ENCODE measurements at places on chromosomes 12 and 14.

DNA sequence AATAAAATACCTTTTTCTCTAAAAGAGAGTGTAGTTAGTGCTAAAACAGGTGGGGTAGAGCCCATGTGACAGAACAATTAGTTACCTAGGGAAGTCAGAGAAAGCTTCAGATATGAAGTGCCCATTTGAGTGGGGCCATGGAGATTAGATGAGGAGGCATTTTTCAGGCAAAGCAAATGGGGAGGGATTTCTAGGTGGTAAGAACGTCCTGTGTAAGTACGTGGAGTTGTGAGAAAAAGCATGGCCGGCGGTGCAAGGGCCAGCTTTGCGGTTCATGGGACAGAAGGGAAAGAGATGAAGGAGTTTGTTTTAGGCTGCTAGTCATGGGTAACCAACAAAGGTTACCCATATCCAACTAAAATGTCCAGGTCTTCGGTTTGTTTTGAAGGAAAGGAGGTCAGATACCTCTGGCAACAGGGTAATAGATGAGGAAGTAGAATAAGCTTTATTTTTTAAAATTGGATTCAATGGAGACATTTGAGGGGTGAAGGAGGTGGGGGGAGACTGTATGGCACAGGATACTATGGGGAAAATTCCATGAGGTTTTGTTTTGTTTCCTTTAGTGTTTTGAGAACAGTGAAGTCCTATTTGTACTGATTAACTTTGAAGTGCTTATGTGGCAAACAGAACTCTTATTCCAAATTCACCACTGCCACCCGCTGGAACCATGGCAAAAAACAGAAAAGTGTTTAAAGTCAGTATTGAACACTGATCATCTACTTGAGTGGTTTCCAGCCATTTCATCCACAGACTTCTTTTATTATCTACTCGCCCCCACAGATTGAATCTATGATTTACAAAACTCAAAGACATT is 10.0 kb upstream of the SNRPF start:
- DNase-seq = no peak

- no peak for DNase-seq
These were observed 27.6 kb upstream of the ETV6 start for GRCh38 chr12:11621797-11622423.

DNA sequence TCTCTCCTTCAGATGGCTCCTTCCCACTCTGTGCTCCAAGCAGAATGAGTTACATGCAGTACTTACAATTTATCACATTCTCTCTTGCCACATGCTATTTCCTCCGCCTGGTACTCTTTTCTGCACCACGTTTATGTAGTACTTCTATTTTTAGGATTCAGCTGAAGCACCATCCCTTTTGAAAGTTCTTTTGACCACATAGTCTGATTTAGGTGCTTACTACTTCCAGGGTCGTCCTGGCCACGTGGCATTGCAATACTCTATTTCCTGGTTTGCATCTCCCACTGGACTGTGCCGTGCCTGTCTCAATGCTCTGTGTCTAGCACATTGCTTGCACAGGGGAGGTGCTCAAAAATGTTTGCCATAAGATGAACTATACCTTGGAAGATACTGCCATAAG is 16.3 kb upstream of the TBC1D30 start:
- no peak for DNase-seq

DNA sequence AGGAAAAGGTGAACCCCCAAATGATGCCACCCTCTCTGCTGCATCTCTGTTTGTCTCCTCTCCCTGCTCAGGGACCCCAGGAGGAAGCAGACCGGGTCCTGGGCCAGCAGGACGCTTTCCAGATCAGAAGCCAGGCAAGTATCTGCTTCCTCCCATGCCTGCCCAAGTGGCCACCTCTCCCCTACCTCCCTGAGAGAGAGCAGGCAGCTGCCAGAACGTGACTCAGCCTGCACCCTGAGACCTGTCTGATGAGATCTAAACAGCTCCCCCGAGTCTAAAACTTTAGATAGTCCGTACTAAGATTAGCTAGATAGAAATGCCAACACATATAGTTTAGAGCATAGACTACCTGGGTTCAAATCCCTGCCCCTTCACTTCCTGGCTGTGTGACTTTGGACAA is 31.2 kb upstream of the OAS1 start:
- no peak for DNase-seq

DNA sequence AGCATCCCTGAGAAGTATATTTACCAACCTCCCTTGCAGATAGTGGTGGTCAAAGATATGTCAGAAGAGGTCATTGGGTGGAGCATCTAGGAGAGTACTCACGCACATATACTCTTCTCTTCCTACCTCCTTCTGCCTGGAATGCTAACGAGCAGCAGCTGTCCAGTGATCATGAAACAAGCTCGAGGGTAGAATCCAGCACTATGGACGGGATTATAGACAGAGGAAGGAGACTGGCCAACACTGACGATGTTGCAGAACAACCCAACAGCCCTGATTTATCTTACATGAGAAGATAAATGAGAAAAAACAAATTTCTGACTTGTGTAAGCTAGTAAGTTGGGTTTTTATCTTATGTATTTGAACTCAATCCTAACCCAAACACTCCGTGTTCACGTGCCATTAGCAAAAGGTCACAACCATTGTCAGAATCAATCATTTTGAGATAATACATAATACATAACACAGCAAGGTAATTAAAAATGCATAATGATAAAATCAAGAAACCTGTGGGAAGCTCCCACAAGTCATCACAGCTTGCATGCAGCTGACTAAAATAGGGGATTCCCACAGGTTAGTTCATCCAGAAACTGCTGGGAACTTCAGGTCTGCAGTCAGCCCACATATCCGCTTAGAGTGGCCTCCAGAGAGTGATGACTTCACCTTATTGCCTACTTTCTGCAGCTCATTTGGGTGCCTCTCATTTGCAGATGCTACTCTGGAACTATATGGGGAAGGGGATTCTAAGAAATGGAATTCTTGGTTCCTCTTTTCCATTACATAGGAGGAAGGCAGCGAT is 36.3 kb upstream of the STK38L start:
- no peak for DNase-seq

GRCh38 chr14:71169861-71170260 is 262.6 kb downstream of the PCNX1 start:
- DNase-seq = no peak
